Left renal pelvis (tissue), 4 donors: ENCODE measurements at places on chromosomes 6 and 20.

DNA sequence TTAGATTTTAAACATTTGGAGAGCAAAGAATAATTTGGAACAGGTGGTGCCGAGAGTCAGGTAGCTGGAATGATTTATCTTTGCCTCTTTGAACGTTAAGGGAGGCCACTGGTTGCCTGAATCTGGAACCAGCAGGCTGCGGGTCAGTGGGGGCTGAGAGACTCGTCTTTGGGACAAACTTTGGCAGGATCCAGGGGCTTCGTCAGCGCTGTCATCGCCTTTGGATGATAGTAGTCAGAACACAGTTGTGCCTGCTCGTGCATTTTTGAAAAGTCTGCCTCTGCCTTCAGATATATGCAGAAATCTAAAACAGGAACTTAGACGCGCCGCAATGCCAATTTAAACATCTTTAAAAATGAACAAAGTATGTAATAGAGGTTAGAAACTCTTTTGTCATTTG is 5.0 kb downstream of the EYA2 start:
- no peak for DNase-seq

DNA sequence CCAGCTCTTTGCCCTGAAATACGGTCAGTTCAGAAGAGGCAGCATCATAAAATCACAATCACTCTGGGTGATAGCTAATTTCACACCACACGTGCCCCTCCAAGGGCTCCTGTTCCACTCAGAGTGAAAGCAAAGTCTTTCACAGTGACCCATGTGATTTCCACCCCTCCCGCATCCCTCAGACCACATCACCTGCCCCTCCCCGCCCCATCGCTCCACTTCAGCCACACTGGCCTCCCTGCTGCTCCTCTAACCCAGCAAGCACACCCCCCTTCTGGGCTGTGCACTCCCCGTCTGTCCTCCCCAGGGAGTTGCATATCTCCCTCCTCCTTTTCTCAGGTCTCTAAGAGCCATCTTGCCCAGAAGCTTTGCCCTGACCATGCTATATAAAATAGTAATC is 74.5 kb downstream of the PSMG4 start:
- no peak for DNase-seq

GRCh38 chr6:121584586-121585369 is 149.3 kb downstream of the GJA1 start:
- DNase-seq = no peak

DNA sequence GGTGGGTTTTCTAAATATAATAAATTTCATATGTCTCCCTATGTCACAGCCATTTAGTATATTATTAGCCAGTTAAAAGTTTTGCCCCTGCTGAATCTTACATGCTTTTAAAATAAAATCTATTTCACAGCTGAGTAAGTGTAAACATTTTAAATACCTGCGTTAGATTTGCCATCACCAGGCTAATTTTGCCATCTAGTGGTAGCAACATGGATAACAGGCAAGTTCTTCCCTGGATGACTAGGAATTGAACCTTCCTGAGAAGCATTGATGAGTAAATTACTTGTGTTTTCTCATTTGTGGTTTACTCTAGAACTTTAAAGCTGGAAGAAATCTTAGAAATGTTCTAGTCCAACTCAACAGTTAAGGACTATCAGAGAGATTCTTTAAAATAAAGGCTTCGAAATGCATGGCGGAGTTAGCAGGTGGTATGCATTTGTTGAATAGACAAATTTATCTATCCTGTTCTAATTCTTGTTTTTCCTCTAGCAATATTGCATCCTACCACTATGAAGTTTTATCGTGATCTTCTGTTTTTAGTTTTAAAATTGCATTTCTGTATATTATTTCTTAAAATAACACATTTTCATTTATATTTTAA is 2.6 kb downstream of the PRSS35 start:
- DNase-seq = peak; percentile 35

DNA sequence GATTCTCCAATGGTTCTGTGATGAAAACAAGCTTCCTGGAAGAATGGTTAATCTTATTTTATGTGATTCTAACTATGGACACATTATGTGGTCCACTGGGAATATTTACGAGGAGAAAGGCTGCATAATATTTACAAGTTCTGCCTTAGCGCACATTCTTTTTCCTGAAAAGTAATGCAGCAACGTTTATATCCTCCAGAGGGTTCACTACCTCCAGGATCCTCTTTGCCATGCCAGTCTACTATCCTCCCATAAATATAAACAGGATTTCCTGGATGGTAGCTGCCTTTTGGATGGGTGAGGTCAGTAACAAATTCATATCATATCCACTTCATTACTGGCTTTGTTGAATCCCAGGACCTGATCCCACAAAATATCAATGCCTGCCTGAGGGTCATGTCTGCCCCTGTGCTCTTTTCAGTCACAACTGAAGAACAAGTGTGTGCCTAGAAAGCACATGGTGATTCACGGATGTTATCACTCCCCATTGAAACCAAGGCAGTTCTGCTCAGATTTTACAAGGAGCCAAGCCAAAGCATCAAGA is 30.4 kb downstream of the ADGRF5 start:
- no peak for DNase-seq

DNA sequence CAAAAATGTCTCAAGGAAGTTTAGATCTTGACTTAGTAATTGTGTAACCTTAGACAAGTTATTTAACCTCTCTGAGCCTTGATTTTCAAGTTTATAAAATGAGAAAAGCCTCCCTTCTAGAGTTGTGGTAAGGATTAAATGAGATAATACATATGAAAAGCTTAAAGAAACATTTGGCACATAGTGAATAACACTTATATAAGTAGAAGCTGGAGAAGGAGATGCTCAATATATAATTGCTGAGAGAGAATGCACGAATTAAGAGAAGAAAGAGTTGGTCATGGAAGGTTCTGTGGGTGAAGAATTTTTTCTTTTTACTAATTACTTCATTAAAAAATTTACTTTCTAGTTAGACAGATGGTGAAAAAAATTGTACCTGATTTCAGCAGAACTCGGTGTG is 5.3 kb downstream of the ACSS2 start:
- no peak for DNase-seq

- no peak for DNase-seq
These were observed 148.2 kb downstream of the TRIM27 start for GRCh38 chr6:28775405-28776129.

- no peak for DNase-seq
These were observed 539.2 kb downstream of the GRIK2 start for GRCh38 chr6:101932704-101933103.

GRCh38 chr20:49892817-49893216 is 22.5 kb downstream of the SPATA2 start:
- no peak for DNase-seq

- DNase-seq = no peak
These were observed 53.5 kb downstream of the RIPOR2 start for GRCh38 chr6:24882295-24882694.

DNA sequence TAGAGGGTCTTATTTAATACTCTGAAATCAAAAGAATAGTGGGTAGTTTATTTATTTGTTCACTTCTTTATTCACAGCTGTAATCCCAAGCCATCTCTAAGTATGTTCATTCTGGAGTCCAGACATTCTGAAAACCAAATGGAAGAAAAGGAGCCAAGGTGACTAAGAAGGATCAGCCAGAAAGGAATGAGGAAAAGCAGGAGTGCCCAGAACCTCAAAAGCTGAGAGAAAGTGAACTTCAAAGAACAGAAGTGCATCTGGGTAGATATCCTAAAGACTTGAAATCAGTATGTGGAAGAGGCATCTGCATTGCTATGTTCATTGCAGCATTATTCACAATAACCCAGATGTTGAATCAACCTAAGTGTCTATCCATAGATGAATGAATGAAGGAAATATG is 94.8 kb downstream of the VIP start:
- DNase-seq = no peak

GRCh38 chr6:143695969-143696663 is 18.4 kb downstream of the PHACTR2 start:
- DNase-seq = no peak

- DNase-seq = no peak
These were observed 10.5 kb downstream of the OTOR start for GRCh38 chr20:16758454-16759180.

DNA sequence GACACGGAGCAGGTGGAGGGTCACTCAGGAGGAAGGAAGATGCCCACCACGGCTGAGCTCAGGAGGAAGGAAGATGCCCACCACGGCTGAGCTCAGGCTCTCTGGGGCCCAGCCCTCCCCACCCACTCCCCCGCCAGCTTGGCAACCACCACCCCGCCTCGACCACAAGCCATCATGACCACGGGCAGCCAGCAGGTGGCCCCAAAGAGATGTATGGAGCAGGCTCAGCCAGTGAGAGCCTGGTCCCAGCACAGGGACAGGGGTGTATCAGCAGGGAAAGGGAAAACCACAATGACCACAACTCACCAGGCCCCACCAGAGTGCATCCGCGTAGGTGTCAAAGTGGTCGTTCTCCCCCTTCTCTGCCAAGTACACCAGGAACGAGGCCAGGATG is 30.4 kb downstream of the KCNQ2 start:
- no peak for DNase-seq

GRCh38 chr6:141744194-141744925 is 388.4 kb upstream of the GJE1 start:
- no peak for DNase-seq

DNA sequence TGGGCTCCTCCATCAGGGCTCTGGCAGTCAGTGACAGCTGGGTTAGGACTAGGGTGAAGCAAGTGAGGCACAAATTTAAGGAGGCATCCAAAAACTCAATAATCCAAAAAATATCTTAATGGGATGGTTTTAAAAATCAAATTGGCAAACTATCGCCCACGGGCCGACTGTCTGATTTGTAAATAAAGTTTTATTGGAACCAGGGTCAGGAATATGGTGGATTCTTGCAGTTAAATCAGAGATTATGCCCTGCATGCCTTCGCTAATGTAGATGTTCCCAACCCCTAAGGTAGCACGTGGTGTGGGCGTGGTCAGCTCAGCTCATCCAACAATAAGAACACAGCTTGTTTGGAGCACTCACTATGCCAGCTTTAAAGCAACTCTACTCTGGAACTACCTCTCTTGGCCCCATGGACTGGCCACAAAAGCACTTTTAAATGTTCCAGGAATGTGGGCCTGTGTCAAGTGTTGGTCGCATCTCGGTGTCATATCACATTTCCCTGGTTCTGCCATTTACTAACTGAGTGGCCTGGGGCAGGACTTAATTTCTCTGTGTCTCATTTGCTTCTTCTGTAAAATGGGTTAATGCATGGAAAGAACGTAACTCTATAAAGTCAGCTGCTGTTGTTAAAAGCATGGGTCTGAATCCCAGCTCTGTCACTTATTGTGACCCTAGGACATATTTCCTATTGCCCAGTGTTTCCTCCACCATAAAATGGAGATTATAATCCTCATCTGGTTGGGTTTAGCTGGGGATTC is 7.0 kb downstream of the TP53RK start:
- DNase-seq = no peak

- no peak for DNase-seq
These were observed 6.1 kb downstream of the PTGIS start for GRCh38 chr20:49561806-49562205.

DNA sequence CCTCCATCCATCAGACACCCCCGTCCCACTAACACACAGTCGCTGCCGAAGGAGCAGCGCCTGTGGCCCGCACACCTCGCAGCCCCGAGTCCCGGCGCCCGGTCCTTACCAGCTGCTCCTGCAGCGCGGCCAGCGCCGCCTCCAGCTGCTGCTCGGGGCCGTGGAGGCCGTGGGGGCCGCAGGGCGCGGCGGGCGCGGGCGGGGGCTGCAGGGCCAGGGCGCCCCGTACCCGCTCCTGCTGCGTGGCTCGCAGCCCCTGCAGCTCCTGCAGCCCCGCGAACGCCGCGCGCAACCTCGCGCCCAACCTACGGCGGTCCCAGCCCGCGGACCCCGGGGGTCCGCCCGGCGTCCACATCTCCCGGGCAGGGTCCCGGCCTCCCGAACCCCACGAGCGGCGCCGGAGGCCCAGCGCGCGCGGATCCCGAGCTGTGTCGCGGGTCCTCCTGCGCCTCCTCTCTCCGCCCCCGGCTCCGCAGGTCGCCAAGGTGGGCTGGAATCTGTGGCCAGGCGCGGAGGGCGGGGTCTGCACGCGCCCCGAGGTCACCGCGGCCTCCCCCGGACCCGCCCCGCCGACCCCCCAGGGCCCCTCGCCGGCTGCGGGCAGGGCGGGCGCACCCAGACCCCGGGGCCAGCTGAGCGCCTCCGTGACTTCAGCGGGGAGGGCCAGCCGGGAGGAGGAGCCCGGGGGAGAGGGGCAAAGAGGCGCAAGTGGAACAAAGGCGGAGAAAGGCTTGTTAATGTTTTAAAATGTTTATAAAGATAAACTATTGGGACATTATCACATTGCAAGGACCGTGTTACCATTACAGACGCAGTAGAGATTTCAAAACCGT is at the start of gene DACT2:
Gene DACT2, minus strand, starts transcription at position 499 of the 833 bp plus-strand sequence. Its CDS starts 144 bp downstream, at position 355.
- DNase-seq = no peak

DNA sequence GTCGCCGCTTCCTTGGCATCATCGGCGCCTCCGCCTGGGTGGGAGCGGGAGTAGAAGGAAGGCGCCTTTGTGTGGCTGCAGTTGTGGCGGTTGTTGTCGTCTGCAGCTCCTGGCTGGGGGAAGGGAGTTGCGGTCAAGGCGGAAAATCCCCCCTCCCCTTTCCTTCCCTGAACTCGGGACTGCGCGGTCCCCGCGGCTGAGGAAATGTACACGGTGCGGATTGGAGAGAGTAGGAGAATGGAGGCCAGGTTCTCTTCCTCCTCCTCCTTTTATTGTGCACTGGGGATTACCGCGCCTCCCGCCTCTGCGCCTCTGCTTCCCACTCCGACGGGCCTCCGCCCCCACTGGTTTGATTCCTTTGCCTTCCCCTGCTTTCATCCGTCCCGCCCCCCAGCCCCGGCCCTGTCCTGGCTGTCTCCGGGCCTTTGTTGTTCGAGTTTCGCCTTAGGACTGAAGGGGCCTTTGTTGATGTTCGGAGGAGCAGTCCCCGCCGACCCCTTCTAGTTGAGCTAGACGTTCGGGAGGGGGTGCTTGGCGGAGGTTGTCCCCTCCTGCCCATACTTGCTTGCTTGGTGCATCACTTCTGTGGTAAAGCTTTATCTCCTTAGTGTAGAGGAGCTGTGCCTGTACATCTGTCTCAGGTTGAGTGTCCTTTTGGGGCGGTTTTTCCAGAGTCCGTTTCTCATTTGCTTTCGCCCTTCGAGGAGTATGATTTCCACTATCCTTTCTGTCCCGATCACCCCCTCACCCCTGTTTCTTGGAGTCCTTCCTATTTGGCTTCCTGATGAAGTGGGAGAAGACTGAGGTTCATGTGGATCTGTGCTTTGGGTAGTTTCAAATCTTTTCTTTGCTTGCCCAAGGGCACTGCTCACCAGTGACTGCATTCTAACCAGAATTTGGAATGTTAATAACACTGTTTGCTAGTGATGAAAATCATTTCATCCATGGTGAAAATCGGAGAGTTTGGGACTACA is 764 bp downstream of the ZNF292 start:
- DNase-seq = peak; percentile 68

- DNase-seq = no peak
These were observed 222.8 kb upstream of the CDYL start for GRCh38 chr6:4553387-4553786.

DNA sequence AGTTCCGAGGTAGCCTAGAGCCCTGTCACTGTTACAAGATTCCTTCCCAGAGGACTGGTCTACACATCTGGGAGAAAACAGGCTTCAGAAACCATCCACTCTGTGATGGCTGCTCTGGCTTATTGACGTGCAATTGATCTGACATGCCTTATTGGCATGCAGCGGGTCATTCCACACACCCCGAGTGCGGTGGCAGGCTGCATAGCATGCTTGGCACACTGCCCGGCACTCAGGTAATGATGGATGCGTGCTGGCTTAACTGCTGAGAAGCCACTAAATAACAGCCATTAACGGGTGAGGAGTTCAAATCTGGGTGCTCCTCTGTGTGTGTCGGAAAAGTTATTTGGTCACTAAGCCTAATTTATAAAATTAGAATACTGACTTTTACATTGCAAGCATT is 67.9 kb upstream of the CDH4 start:
- DNase-seq = no peak
